Foreskin fibroblast (primary cell): ENCODE measurements at places on chromosomes 4 and X.

DNA sequence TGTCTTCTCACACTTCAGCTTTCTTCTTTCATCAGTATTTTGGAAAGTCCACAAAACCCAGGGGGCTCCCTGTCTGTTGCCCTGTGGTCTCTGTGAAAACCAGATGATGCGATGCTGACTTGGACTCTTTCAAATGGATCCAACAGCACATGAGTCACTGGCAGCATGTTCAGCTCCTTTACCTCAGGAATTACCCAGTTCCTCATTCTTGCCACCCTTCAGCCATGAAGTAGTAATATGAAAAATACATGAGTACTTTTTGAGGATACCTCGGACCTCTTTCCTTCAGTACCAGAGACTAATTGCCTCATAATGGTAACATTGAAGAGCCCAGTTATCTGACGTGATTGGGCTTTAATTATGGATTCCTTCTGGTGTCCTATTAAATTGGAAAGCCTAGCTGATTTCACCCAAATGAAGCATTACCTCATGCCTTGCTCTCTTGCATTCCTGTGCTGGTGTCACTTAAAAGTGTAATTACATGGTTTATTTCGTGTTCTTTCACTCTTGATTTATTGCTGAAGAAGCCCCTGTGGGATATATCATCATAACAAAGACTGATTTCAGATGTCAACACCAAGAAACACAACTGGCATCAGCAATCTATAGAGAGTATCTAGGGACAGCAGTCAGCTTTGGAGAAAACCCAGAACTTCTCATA, 63.4 kb downstream of the NFKB1 start:
- DNase-seq = peak; percentile 59

- no peak for DNase-seq
These were observed 27.6 kb downstream of the CLCN5 start for GRCh38 chrX:49949961-49950360.

GRCh38 chr4:7295911-7296660, 103.7 kb downstream of the SORCS2 start:
- DNase-seq = peak; percentile 5

GRCh38 chrX:108309144-108309543, 129.1 kb downstream of the COL4A6 start:
- DNase-seq = no peak

GRCh38 chr4:68592673-68593072, 16.6 kb upstream of the UGT2B17 start:
- DNase-seq = no peak

DNA sequence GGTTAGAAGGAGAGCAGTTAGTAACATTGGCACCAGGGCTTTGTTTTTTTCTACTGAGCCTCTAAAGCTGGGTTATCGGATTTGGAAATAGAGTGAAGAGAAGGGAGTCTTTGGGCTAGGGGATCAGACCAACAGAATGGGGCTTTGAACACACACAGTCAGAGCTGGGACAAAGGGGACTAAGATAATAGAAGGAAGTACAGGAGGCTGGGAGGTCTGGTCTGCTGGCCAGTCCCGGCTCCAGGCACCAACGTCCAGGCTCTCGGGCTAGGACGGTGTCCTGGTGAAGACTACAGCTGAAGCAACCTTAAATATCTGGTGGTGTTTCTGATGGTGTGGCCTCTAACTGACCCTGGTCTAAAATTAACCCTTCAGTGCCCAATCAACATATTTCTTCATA, 57.5 kb downstream of the HHIP start:
- DNase-seq = no peak

GRCh38 chr4:167190379-167190778, 43.9 kb downstream of the SPOCK3 start:
- DNase-seq = no peak

DNA sequence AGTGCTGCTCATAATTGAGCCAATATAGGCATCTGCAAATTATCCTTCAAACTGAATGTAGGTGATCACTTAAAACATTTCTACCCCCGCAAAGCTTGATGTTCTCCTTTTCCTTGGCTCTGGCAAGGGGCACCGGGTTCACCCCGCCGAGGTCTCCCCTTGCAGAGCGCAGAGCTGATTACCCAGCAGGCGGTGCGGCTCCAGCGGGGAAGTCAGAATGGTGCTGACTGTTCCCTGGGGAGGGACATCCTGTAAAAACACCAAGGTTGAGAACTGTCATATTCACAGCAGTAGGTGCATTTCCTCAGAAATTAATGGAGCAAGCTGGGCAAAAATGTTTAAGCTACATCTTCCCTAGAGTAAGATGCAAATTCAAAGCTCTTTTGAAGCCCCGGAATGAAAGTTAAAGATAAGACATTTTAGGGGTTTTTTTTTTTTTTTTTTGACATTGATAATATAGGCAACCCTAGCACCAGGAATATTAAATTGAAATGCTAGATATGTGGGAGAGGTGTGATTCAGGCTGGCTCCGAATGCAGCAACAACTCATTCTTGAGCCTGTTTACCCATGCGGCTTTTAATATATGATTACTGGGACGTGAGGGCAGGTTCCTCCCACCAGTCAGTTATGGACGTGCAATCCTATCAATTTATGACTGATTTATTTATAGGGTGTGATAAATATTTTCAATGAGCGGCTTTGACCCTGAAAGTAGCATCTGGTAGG, 767.3 kb upstream of the TENM3 start:
- no peak for DNase-seq

GRCh38 chr4:165627548-165627947, 245.5 kb upstream of the TLL1 start:
- DNase-seq = no peak

DNA sequence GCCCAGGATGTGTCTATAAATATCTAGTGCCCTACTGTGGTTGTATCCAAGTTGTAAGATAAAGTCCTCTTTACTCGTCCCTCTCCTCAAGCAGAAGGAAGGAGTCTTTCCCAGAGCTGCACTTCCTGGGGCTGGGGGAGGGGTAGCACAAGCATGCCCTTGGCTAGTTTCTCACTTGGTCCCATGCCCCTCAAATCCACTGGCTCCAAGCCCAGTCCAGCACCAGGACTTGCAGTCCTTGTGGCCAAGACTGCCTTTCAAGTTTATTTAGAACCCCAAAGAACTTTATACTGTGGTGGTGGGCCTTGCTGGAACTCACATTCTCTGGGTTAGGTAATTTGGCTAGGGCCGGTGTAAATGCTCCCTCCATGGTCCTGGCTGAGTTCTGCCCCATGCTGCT, 43.2 kb upstream of the SLC10A4 start:
- DNase-seq = no peak

DNA sequence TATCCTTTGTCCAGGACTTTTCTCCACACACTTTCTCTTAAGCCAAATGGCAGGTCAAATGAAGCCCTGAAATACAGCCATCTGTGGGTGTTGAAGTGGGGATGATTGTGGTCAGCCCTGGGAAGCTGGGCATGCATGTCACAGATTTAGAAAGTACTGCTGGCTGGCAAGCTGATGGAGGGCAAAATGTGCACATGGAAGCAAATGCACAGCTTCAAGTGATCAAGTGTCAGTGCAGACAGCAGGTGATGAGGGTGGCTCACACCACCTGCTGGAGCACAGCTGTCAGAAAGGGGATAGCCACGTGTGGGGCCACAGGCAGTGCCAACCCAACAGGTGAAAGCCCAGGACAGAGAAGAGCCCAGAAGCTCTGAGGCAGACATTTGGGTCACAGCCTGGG, 40.3 kb upstream of the ATXN3L start:
- DNase-seq = no peak

DNA sequence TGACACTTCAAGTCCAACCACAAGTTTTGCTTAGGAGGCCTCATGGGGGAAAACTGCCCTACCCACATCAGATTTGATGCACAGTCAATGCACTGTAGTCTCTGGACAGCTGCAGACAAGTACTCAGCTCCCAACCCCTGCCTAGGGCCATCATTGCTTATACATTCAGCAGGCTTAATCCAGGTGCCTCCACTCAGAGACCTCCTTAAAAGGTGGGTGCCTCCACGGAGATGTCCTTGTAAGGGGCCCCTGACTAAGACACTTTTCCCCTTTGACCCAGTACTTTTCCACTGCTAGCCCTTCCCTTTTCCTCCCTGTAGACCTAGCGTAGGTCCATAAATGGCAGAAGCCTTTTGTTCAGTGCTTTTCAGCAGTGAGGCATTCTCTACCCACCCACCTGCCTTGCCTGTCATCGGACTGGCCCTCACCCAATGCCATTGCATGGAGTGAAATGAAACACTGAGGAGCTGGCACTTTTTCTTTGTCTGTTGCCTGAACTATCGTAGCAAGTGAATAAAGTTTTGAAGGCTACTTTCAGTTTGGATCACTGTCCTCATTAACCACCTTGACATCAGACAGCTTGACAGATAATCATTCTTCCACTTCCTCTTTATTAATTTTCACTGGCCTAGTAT, 23.8 kb upstream of the PLK4 start:
- peak; percentile 87 for DNase-seq

GRCh38 chr4:129578336-129578735, 482.4 kb downstream of the C4orf33 start:
- no peak for DNase-seq

GRCh38 chr4:15965325-15965724, 2.4 kb upstream of the FGFBP2 start:
- no peak for DNase-seq

DNA sequence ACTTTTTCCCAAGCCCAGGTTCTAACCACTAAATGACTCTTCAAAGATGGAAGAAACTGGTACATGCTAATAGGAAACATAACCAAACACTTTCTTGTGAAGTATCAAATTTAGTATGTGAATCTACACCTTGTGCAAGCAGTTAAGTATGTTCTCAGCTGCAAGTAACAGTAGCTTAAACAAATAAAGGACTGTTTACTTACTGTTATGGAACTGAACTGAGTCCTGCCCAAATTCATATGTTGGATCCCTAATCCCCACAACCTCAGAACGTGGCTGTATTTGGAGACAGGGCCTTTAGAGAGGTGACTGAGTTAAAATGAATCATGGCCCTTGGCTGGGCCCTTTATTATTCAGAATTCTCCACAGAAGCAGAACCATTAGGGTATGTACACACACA, 178.7 kb downstream of the KDR start:
- no peak for DNase-seq

GRCh38 chr4:163941221-163941905, 446.9 kb downstream of the TMA16 start:
- no peak for DNase-seq

DNA sequence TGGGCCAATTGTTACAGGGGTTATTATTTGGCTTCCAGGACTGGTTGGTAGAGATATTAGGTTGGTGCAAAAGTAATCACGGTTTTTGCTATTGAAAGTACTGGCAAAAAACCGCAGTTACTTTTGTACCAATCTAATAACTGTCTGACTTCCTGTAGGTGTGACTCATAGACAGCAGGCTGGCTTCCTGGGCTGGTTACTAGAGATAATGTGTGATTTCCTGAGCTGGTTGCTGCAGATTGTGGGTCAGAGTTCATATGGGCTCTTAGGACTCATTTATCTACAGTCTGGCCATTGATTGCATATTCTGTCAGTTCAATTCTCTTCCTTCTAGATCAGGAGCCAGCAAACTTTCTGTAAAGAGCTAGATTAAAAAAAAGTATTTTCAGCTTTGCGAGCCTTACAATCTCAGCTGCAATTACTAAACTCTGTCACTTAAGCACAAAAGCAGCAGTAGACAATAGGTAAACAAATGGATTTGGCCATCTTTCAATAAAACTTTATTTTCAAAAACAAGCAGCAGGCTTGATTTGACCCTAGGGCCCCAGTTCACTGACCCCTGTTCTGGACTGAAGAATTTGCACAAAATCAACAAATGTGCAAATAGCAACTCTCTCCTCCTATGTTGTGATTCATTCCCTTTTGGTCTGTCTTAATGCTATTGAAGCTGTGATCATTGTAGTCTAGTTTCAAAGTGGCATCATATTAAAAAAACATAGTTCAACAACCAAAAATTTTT, 50.8 kb upstream of the BOD1L1 start:
- DNase-seq = peak; percentile 49

GRCh38 chr4:127103681-127104115, 529.1 kb upstream of the INTU start:
- no peak for DNase-seq

- DNase-seq = no peak
These were observed 27.3 kb downstream of the COL25A1 start for GRCh38 chr4:109275066-109275745.

- DNase-seq = no peak
These were observed 68.6 kb upstream of the ADGRG2 start for GRCh38 chrX:19190902-19191301.
